H9 (cell line): ENCODE measurements at places on chromosomes 6 and 20. TPM values are rescaled to one million over a fixed set of nuclear protein-coding genes. Genes with fewer than 3 reads are reported as not detected.

GRCh38 chr20:47150403-47151152 lies 205.9 kb downstream of the ZMYND8 start:
- H3K4me3 ChIP-seq, result no peak overlapping the region
- no peaks in the 10 kb centered on the region for H3K27me3 ChIP-seq
- no peaks in the 10 kb centered on the region for H3K4me1 ChIP-seq
- no peaks in the 10 kb centered on the region for H3K36me3 ChIP-seq
- no peak overlapping the region for H3K27ac ChIP-seq

Gene PRL
- not detected in 2 replicates for total RNA-seq

- H3K36me3 ChIP-seq, result no peaks in the 10 kb centered on the region
- H3K4me3 ChIP-seq, result no peak overlapping the region
- H3K4me1 ChIP-seq, result no peaks in the 10 kb centered on the region; the same call in 1 of the 2 replicates
These were observed 218.9 kb downstream of the SLC24A3 start for GRCh38 chr20:19431316-19431700.

- no peak overlapping the region for H3K4me3 ChIP-seq
- no peaks in the 10 kb centered on the region for H3K36me3 ChIP-seq
- H3K27me3 ChIP-seq, result no peaks in the 10 kb centered on the region
- no peak overlapping the region for H3K27ac ChIP-seq
- DNase-seq, result no peak
These were observed 191.2 kb upstream of the PREP start for GRCh38 chr6:105593805-105594671.

Gene CRISP2
- not detected in 2 replicates for total RNA-seq

GRCh38 chr6:135014353-135014832 lies 40.2 kb downstream of the HBS1L start:
- no peaks in the 10 kb centered on the region for H3K36me3 ChIP-seq
- no peaks in the 10 kb centered on the region for H3K4me1 ChIP-seq
- H3K27ac ChIP-seq, result no peak overlapping the region

GRCh38 chr20:11869641-11870040 lies 48.1 kb upstream of the BTBD3 start:
- no peak for DNase-seq
- no peak overlapping the region for H3K27ac ChIP-seq
- no peaks in the 10 kb centered on the region for H3K36me3 ChIP-seq
- H3K27me3 ChIP-seq, result no peaks in the 10 kb centered on the region
- H3K4me3 ChIP-seq, result no peak overlapping the region
- H3K4me1 ChIP-seq, result no peaks in the 10 kb centered on the region

Gene HLA-DQA1
- total RNA-seq, result 0.68 and 1.7 TPM in 2 replicates

- no peaks in the 10 kb centered on the region for H3K4me1 ChIP-seq
- DNase-seq, result no peak
- H3K4me3 ChIP-seq, result no peak overlapping the region
- H3K27ac ChIP-seq, result no peak overlapping the region
- H3K27me3 ChIP-seq, result no peaks in the 10 kb centered on the region
- peaks cover 8% of the 10 kb centered on the region for H3K36me3 ChIP-seq
These were observed 260.4 kb downstream of the PTPRK start for GRCh38 chr6:128259730-128260685.

- H3K36me3 ChIP-seq, result peaks cover 2% of the 10 kb centered on the region; the same call in 1 of the 3 replicates
- H3K4me1 ChIP-seq, result peaks cover 5% of the 10 kb centered on the region
These were observed 1.3 kb downstream of the SLCO4A1 start for GRCh38 chr20:62643521-62644043.
